ENCODE measurements at places on chromosomes 3 and 15.

- no peak for DNase-seq
Measured at GRCh38 chr15:63497642-63498467, 6.5 kb upstream of the USP3 start.

DNA sequence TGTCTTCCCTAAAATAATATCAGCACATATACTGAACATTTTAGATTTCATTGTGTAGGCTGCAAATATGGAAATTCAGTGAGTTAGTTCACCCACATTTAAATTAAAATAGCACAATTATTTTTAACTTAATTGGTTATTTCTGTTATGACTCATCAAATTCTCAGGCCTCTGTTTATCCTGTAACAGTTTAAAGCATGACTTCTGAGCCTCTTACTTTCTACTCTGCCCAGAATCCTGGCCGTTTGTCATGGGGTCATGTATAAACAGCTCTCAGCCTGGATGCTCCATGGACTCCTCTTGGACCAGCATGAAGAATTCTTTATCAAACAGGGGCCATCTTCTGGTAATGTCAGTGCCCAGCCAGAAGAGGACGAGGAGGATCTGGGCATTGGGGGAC lies 12.2 kb downstream of the TUBGCP4 start:
- DNase-seq = peak; percentile 12

GRCh38 chr3:171811295-171811912 lies 1.1 kb upstream of the PLD1 start:
- DNase-seq = peak; percentile 96

DNA sequence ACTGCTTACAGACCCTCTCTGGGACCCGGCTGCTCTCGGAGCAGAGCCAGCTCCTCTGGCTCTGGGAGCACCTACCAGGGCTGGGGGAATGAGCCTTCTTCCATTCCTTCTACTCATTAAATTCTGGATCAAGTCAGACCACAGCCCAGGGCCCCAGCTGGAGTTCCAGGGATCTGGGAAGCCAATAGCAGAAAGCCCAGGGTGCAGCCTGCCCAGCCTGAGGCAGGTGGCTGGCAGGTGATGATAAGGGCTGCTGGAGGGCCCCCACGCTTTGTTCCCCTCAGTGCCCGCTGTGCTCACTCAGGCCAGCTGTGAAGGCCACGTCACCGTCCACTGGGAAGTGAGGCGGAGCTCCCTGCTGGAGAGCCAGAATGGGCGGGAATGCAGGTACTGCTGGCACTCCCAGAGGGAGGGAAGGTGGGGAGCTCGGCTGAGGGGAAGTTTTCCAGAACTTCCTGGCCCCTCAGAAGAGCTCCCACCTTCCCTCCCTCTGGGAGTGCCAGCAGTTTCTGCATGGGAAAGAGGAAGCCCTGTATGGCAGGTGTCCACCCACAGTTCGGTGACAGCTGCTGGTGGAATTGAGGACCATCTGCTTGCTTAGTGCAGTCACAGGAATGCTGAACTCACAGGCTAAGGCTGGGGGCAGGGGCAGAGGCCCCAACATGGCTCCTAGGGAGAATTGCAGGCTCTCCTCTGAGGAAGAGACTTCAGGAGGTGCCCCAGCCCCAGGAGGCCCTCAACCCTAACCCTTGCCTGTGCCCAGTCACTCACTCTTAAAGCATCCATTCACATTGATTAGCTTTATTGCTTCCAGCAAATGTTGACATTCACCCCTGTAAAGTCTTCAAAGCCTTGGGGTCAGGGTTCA lies 12.6 kb upstream of the RTP3 start:
- DNase-seq = no peak

DNA sequence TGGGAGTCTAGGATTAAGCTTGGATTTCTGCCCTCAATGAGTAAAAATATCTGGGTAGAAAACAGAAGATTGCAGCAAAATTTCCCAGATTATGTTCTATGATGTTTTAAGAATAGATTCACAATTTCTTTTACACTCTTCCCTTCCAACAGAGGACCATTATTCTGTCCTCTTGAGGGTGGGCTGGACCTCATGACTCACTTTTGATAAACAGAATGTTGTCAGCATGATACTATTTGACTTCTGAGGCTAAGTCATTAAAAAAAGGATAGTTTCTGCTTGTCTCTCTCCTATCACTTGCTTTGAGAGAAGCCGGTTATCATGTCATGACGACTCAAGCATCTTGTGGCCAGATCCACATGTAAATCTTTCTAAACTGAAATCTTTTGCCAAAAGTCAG lies 396.2 kb upstream of the CDIN1 start:
- DNase-seq = no peak

DNA sequence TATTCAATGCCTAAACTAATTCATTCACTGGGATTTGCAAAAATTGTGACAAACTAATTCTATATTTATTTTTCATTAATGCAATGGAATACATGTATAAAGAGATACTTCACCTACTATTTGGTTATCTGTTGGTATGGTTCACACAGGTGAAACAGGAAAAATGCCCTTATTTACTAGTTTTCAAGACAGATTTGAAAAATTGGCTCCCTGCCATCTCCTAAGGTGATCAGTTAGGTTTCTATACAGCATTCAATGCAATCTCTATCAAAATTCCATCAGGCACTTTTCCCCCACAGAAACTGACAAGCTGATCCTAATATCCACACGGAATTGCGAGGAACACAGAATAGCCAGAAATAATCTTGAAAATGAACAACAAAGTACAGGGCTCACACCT lies 101.1 kb downstream of the DLG1 start:
- DNase-seq = no peak

DNA sequence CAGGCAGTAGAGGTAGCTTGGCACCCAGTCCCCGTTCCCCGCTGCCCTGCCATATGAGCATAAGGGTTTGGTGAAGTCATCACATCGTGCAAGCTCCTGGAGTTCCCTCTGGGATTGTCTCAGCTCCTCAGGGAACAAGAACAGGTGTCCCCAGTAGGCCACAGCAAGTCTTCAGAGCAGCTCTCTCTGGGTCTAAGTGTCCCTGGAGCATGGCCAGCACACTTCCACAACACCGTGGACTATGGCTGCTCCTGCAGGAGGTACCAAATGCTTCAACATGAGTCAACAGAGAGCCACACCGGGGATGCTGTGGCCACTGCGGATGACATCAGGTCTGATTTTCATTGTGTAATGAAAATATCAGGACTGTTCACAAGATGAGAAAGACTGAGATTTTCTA lies 23.1 kb downstream of the ABHD6 start:
- peak; percentile 45 for DNase-seq

Measured in EL (cell line).